Fibroblast of pulmonary artery (primary cell): ENCODE measurements at places on chromosomes 16 and 17.

GRCh38 chr17:44977814-44978550, 9.9 kb upstream of the C1QL1 start:
- no peak for DNase-seq

DNA sequence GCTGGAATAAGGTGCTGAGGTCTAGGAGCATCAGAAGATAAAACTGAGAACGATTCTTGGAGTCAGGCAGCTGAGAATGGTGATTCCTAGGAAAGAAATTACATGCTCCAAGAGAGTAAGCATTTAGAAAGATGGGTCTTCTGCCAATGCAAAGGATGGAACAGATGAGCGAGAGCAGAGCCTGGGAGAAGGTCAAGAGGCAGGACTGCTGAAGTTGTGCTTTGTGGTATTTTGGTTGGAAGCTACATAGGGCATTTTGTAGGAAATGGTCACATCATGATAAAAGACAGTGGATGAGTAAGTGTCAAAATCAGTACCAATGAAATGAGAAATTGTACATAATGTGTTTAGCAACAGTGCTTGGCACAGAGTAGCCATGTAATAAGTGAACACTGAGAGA, 1.4 kb upstream of the CRYM start:
- no peak for DNase-seq

DNA sequence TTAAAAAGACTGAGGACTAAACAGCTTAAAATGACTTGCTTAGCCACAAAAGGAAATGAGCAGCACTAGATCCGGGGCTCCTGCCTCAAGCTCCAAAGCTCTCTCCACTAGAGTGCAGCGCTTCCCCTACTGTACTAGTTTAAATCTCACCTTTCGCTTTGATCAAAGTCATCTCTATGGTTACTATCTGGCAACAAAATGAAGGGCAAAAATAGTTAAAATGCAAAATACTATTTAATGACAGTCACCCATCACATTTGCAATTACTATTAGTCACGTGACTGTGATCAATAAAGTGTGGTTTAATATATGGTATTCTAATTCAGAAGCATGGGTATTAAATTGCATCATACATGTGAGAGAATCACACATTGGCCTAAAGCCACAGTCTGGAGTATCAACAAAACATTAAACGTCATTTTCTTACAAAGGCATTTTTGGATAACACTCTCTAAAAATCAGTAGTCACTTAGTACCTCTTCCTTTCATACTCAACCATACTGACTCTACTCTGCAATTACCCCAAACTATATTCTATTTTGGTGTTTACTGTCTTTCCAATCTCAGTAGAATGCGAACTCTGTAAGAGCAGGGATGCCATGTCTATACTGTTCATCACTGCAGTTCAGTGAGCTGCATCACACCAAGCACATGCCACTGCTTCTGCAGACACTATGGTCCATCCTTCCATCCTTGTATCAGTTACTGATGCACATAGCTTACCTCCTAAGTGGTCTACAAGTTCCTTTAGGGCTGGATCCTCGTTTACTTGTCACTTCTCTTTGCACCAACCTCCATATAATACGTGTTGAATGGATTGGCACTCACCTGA, 6.2 kb downstream of the PSMD12 start:
- peak; percentile 42 for DNase-seq

- no peak for DNase-seq
These were observed 10.0 kb upstream of the BEAN1 start for GRCh38 chr16:66416939-66417700.
